ENCODE measurements at places on chromosomes 2 and 18. TPM values are rescaled to one million over a fixed set of nuclear protein-coding genes. Genes with fewer than 3 reads are reported as not detected.
A peak's percentile ranks its signal among the peaks of the same experiment; 100 is the strongest.

ZNF142 gene
- total RNA-seq = 28.0 TPM

- peak; percentile 5 for DNase-seq
Observed at GRCh38 chr2:37984589-37984988, 59.5 kb downstream of the RMDN2 start.

GRCh38 chr18:7021994-7022840 is 95.4 kb downstream of the LAMA1 start:
- no peak for DNase-seq

DNA sequence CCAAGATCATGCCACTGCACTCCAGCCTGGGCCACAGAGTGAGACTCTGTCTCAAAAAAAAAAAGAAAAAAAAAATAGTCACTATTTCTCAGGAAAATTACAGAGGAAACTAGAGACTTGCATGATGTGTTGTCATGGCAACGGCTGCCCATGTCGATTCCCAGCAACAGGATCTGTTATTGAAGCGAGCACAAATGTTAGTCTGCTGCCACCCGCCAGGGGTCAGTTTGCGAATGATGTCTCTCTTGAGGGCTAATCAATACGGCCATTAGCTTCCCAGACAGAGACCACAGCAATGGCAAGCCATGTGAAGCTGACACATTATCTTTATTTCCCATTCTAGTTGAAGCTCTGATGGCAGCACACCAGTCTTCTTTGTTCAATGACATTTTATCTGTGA is 32.4 kb upstream of the ACYP2 start:
- no peak for DNase-seq

DNA sequence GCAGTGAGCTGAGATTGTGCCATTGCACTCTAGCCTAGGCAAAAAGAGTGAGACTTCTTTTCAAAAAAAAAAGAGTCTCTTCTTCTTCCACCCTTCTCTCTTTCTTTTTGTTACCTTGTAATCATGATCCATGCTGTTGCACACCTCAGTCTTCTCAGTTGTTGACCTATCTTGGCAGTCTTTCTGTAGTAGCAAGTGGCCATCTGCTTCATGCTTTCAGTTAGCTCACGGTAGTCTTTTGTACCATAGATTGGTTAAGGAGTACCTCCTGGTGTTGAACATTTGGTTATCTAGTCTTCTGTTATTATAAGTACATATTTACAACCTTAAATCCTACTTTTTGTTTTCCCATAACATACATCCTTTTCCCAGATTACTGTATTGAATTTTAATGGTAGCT is 3.1 kb downstream of the GORASP2 start:
- DNase-seq = no peak

CDCA7 gene
- 4.6 TPM for total RNA-seq

- no peak for DNase-seq
Observed at GRCh38 chr2:127707890-127708648, 6.8 kb downstream of the SFT2D3 start.

- DNase-seq = peak; percentile 60
Observed at GRCh38 chr18:13577091-13577697, 149.2 kb downstream of the FAM210A start.

DNA sequence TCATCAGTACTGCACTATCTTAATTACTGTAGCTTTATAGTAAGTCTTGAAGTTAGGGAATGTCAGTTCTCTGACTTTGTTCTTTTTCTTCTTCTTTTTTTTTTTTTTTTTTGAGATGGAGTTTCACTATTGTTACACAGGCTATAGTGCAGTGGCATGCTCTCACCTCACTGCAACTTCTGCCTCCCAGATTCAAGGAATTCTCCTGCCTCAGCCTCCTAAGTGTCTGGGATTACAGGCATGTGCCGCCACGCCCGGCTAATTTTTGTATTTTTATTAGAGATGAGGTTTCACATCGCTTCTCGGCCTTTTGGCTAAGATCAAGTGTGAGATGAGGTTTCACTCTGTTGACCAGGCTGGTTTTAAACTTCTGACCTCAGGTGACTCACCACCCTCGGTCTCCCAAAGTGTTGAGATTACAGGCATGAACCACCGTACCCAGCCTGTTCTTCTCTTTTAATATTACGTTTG is 41.9 kb upstream of the TANC1 start:
- peak; percentile 74 for DNase-seq

PSMA8 gene
- not detected for total RNA-seq

DNA sequence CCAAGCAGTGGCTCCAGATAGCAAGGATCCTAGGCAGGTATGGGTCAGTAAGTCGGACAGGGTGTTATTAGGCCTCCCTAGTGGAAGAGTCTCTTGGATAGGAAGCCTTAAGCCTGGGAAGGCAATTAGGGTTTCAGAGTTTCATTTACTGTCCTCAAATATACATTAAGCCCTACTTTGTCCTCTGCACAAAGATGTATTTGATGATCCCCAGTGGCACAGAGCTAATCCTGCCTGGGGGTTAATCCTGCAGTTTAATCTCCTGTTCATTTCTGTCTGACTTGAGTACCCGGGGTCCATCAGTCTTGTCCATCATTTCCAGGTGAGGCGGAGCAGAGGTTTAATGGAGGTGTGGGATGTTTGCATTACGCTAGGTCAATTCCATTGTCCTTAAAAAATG is 62.0 kb downstream of the MTCL1 start:
- DNase-seq = no peak

DNA sequence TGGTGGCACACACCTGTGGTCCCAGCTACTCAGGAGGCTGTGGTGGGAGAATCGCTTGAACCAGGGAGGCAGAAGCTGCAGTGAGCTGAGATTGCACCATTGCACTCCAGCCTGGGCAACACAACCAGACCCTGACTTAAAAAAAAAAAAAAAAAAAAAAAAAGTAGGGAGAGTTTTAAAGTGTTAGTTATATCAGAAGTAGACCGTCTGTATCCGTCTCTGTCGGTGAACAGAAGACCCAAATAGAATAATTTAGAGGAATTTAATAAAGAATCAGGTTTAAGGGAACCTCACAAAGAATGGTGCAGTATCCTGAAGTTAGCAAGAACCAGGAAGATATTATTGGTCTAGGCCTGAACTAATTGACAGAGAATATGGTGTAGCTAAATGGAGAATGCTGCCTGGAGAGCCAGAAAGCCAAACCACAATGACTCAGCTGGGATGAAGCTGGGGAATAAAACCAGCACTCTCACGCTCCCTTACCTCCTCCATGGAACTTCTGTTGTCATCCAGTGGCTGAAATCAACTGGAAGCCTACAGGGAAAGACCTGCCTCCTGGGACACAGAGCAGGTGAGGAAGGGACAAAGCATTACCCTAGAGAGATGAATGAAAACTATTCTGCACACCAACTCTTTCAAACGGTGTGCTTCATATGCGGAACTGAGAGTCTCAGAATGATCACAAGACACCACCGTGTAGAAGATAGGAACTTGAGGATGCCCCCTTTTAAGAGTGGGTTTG is 39.1 kb upstream of the PLEKHM3 start:
- peak; percentile 96 for DNase-seq

DNA sequence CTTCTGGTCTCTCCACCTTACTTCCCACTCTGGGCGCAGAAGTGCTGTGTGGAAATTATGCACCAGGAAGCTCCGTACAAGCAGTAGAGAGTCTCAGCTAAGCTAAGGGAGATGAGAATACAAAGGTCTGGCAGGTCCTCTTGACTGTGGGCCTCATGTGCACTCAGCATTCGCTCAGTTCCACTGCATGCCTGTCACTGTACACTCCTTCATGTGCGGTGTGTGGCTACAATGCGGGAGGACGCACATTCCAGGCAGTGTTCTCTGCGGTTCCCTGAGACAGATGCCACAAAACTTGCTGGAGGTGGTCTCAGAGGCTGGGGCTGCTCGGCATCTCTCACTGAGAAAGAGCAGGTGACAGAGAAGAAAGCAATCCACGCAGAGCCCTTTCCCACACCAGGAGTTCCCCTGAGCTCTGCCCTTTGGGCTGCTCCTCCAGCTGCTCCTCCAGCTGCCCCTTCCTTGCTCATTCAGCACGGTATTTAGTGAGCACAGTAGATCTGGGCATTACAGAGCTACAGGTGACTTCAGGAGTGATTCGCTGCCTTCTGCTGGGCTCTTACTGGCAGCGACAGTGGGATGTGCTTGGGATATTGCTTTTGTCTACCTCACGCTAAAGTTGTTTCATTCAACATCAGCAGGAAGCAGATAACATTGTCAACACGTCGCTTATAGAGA is 176.6 kb downstream of the SH3RF3 start:
- DNase-seq = no peak

DNA sequence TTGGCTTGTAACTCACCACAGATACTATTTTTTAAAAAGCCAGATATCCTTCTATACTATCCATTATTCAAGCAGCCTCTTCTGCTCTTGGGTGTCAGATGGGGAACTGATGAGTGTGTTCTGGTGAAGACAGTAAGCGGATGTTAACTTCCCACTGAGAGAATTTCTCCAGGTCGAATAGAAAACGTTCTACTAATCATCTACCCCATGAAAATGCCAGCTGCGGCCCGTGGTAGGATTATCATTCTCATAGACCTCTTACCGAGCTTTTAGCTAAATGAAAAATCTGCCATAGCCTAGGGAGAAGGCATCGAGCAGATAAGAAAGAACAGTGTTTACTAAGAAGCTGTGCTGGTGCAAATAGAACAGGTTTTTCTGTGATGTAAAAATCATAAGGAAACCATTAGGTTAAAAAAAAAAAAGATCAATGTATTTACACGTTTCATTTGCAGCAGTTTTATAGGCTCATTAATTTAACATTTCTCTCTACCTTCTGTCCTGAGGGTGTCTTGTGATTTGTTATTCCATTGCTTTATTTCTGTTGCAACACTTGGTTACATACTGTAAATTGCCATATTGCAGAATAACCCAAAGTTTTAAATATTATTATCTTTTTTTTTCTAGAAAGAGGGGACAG is 1521.5 kb upstream of the ZEB2 start:
- DNase-seq = no peak

GRCh38 chr2:5692561-5693286 is 540 bp downstream of the SOX11 start:
- DNase-seq = peak; percentile 62

GRCh38 chr2:59912042-59912441 is 641.4 kb downstream of the BCL11A start:
- DNase-seq = no peak

- DNase-seq = peak; percentile 51
Observed at GRCh38 chr2:142989273-142990204, 112.1 kb downstream of the KYNU start.

HOXD3 gene
- not detected for total RNA-seq

GPR39 gene
- total RNA-seq = 4.0 TPM

- no peak for DNase-seq
Observed at GRCh38 chr2:127737892-127738291, 36.6 kb downstream of the SFT2D3 start.

DNA sequence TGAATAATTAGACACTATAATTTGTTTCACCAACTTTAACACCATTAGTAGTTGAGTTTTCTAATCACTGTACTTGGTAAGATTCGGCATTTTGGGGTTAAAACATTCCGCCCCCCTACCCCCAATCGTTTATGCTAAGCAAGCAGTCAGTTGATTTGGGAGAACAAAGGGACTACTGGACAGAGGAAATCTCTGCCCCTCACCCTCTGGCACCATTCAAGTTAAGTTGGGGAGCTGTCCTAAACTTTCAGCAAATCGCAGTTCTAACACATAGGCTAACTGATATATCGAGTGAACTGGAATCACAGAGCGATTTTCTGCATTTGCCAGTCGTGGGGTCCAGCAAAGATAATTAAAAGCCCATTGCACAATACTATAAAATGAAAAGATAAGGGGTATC is 5.6 kb downstream of the KLF7 start:
- DNase-seq = peak; percentile 33

DNA sequence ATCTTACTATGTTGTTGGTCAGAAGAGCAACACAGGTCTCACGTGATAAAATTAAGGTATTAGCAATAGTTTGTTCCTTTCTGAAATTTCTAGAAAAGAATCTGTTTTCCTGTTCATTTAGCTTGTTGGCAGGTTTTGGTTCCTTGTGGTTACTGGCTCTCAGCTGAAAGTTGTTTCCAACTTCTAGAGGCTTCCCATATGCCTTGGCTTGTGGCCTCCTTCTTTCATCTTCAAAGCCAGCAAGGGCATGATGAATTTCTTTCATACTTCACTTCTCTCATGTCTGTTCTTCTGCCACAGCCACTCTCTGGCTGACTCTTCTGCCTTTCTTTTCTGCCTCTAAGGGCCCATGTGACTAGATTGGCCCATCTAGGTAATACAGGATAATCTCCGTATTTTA is 193.7 kb downstream of the TRIB2 start:
- DNase-seq = peak; percentile 53

- peak; percentile 70 for DNase-seq
Observed at GRCh38 chr18:79438898-79439627, 43.3 kb downstream of the NFATC1 start.

- no peak for DNase-seq
Observed at GRCh38 chr2:54859416-54859815, 136.0 kb downstream of the EML6 start.

DNA sequence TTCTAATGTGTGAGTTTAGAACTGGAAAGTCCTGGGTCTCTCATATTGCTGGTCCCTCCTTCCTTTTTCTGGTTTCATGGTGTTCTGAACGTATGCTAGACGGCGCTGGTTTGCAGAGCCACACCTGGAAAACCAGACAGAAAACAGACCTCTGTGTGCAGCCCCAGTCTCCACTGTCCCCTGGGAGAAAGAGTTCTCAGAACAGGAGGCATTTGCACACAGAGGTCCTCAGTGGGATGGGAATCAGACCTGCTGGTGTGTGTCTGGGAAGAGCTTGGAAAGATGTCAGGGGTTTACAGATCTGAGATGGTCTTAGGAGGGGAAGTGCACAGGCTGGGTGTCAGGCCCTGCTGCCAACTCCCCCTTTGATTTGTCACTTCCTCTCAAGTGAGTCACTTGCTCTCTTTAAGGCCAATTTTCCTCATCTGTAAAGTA is 14.9 kb upstream of the MBP start:
- peak; percentile 14 for DNase-seq

DNA sequence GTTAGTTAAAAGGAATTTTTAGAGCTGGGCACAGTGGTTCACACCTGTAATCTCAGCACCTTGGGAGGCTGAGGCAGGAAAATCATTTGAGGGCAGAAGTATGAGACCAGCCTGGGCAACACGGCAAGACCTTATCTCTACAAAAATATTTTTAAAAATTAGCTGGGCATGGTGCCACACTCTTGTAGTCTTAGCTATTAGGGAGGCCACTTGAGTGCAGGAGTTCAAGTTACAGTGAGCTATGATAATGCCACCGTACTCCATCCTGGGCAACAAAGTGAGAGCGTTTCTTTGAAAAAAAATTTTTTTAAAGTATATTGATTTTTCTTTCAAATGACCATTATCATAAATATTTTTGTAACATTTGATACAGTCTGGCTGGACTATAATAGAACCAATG is 93.6 kb upstream of the FAM117B start:
- DNase-seq = peak; percentile 11

DNA sequence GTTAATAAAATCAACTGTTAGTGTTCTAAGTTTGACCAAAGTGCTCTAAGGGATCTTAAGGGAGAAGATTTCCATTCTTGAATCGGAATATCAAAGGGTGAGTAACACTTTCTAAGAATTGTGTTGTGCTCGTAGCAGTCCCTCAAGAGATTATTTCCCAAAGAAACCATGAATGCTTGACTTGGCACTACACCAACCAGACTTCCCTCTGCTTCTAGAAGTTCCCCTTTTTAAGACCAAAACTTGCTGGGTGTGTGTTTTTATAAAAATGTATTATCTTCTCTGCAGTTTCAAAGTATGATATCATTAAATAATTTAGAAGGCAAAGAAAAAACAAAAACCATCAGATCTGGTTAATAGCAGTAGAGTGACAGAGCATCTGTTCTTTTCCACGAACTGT is 522.0 kb upstream of the FAM98A start:
- no peak for DNase-seq

SP140L gene
- 32.2 TPM for total RNA-seq
